ENCODE measurements at places on chromosomes 5 and 9. TPM values are rescaled to one million over a fixed set of nuclear protein-coding genes. Genes with fewer than 3 reads are reported as not detected.

CCNJL gene
- 2.3 TPM for total RNA-seq

DNA sequence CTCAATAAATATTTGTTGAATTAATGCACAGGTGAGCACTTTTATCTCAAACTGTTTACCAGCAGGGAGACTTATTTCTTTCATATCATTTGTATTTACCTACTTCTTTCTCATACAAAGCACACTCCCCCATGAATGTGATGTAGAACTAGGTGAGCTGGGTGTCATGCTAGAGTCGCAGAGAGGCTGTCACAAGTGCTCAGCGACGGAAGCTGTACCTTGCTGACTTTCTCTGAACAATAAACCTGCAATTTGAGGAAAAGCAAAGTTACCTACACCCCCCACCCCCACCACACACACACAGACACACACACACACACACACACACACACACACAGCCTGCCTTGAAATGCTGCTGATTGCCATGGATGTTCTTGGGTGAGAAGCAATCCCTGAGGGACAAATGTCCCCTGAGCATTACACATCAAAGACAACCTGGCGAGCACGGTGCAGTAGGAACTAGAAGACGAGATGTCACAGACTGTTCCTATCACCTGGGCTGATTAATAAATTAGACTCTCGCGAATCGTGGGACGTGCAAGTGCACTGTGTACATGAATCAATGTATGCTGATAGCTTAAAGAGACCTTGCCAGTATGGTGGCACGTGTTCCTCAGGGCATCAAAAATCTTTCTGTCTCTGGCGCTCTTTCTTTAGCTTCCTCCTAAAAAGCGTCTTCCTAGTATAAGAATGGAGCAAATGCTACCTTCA, 66.1 kb downstream of the BRINP1 start:
- DNase-seq: no peak

SLC25A2 gene
- not detected for total RNA-seq

GRCh38 chr5:111017731-111018130, 53.8 kb upstream of the TSLP start:
- no peak for DNase-seq

Measured in RPMI7951 (cell line).